ENCODE measurements at places on chromosomes 13 and 19. TPM values are rescaled to one million over a fixed set of nuclear protein-coding genes. Genes with fewer than 3 reads are reported as not detected.

- no peaks in the 10 kb centered on the region for H3K27me3 ChIP-seq
- peak; percentile 91 for DNase-seq
- peaks cover 40% of the 10 kb centered on the region for H3K36me3 ChIP-seq
- peak overlapping the region; percentile 99 for H3K4me3 ChIP-seq
Observed at GRCh38 chr19:2049741-2050348, 1.2 kb downstream of the MKNK2 start.

C1QTNF9B gene
- not detected for total RNA-seq

- no peaks in the 10 kb centered on the region for H3K27me3 ChIP-seq
- no peaks in the 10 kb centered on the region for H3K4me1 ChIP-seq
- H3K27ac ChIP-seq: no peak overlapping the region
- no peak for DNase-seq
Observed at GRCh38 chr13:75399168-75399878, 82.6 kb downstream of the TBC1D4 start.

GRCh38 chr19:20423381-20424197, 142.0 kb downstream of the ZNF737 start:
- H3K4me1 ChIP-seq: peaks cover 13% of the 10 kb centered on the region
- no peaks in the 10 kb centered on the region for H3K36me3 ChIP-seq
- DNase-seq: peak; percentile 56
- peak overlapping the region; percentile 85 for H3K27ac ChIP-seq
- peak overlapping the region; percentile 57 for H3K4me3 ChIP-seq

DNA sequence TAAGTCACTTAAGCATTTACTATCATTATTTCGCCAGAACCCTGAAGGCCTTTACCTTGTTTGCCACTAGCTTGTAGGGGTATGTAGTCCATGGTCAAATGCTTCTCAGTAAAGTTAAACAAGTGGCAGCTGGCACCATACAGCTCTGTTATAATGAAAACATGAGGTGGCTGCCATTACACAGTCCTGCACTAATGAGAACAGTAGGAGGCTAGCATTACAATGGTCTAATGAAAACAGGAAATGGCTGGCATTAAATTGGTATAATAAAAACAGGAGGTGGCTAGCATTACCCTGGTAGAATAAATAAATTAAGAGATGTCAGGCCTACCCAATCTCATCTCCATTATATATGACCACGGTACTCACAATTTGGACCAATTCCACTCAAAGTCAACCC, 107.5 kb downstream of the PCDH17 start:
- no peaks in the 10 kb centered on the region for H3K27me3 ChIP-seq
- H3K27ac ChIP-seq: no peak overlapping the region
- H3K4me1 ChIP-seq: no peaks in the 10 kb centered on the region
- DNase-seq: no peak

DNA sequence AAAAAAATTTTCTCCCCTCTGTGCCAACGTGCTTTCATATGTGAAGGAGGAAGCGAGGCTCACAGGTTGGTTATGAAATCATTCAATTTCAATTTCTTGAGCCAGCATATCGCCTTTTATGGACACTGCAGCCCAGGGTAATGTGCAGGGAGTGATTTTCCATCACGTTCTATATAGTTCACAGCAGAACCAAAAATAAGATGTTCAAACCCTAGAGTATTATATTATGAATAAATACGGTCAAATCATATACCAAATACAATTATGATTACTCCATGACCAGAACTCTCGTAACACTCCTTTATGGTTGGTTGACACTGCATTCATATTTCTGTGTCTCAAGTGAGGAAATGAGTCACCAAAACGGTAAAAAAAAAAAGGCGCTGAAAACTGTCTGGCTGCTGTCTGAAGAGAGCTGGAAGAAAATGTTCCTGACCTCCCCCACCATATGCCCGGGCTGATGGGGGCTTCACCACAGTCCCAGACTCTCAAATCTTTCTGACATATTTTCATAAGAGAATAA, 75.8 kb upstream of the UBAC2 start:
- DNase-seq: no peak
- H3K27me3 ChIP-seq: no peaks in the 10 kb centered on the region

- DNase-seq: no peak
- H3K27ac ChIP-seq: no peak overlapping the region
- H3K36me3 ChIP-seq: no peaks in the 10 kb centered on the region
- H3K4me1 ChIP-seq: peaks cover 4% of the 10 kb centered on the region
- H3K4me3 ChIP-seq: no peak overlapping the region
- no peaks in the 10 kb centered on the region for H3K27me3 ChIP-seq
Observed at GRCh38 chr13:43910856-43911255, 31.2 kb downstream of the LACC1 start.

DNA sequence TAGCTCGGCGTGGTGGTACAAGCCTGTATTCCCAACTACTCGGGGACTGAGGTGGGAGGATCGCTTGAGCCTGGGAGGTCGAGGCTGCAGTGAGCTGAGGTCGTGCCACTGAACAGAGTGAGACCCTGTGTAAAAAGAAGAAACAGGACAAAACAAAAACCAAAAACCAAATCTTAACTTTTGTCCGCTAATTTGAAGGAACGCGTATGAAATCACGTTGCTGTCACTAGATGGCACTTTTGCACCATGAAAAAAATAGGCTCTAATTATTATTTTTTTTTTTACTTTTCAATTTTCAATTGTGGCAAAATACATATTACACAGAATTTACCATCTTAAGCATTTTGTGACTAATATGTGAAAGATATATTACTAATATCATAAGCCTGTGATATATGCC, 17.6 kb upstream of the ZNF835 start:
- no peak overlapping the region for H3K4me3 ChIP-seq
- H3K27me3 ChIP-seq: no peaks in the 10 kb centered on the region
- H3K4me1 ChIP-seq: no peaks in the 10 kb centered on the region
